GM12865 (cell line): ENCODE measurements at places on chromosomes 11 and 22.
A peak's percentile ranks its signal among the peaks of the same experiment; 100 is the strongest.

DNA sequence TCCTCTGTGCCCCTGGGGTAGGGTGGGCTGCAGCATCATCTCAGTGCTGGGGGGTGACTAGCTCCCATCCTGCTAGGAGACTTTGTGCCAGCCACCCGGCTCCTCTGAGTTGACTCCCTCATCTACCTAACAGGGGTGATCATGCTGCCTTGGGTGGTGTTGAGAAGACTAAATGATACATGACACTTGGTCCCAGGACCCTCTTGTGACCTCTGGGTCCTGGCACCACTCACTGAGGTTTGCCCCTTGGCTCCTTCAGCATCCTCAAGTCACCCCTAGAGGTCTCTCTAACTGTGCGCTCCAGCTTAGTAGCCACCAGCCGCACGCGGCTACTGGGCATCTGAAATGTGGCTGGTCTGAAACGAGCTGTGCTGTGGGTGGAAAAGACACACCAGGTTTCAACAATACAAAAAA lies 72.1 kb downstream of the LRRC32 start:
- peak; percentile 63 for DNase-seq

DNA sequence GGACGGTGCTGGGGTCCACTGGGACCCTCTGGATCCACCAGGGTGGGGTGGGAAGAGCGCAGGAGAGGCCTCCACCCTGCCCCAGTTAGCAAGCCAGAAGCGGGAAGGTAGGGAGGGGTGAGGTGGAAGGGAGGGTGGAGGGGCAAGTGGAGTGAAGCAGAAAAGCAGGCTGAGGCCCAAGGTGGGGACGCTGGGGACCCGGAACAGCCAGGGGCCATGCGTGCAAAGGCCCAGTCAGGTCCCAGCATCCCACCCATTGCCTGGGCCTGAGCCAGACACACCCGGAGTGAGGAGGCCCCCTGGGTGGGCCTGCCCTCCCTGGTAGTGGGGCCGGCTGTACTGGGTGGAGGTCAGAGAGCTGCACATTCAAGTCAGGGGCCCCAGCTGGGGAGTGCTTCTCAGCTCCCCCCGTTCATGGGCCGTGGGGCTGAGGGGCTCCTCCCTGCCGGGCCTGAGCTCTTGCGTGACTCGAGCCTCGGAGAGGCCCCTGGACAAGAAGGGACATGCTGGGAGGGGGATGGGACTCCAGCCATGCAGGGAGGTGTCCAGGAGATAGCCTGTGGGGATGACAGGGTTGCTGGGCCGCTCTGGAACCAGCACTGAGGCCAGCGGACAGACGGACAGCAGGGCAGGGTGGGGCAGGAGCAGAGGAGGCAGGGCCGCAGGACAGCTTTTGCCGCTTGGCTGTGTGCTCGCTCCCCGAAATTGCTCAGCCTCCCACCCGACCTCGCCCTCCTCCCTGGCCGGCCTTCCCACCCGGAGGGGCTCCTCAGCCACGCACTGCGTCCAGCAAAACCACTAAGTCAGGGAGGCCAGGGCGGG lies 7.7 kb downstream of the TNNT3 start:
- no peak for DNase-seq

DNA sequence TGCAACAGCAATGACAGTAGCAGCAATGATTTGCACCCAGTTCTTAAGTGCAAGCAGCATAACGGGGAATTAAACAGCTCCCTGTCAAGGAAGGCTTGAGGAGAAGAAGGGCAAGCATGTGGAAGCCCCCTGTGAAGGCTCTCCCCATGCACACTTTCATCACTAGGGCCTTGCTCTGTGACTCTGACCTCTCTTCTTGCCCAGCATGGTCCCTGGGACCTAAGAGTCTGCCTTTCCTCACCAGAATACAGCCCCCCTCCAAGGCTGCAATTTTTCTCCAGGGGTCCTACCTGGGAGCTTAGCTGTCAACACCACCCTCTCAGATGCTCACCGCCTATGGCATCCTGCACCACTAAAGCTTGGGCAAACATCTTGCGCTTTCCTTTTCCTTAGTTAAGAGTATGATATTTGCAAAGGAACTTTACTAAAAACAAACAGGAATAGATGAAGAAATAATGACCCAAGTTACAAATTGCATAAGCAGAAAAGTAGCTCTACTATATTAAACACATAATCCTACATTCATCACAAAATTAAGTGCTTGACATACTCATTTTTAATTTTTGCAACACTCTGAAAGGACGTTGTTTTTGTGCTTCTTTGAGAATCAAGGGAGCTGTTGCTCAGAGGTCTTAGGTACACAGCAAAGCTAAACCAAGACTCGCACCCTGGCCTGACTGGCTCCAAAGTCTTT lies 187.6 kb downstream of the ADAMTS15 start:
- DNase-seq = no peak

DNA sequence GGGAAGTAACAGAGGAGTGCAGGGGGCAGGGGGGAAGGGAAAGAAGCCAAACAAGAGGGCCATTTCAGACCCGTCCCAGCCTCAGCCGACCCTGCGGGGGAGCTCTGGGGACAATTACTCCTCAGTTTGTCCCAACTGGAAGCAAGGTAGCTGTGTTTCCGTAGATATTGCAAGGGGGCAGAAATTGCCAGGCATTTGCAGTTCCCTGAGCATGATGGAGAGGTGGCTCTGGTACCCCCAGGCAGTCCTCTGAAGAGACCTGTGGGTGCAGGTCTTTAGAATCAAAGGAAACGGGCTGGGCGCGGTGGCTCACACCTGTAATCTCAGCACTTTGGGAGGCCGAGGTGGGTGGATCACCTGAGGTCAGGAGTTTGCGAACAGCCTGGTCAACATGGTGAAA lies 13.8 kb upstream of the JAM3 start:
- DNase-seq = no peak

- no peak for DNase-seq
Measured at GRCh38 chr22:48102581-48102980, 1340.1 kb downstream of the TBC1D22A start.

DNA sequence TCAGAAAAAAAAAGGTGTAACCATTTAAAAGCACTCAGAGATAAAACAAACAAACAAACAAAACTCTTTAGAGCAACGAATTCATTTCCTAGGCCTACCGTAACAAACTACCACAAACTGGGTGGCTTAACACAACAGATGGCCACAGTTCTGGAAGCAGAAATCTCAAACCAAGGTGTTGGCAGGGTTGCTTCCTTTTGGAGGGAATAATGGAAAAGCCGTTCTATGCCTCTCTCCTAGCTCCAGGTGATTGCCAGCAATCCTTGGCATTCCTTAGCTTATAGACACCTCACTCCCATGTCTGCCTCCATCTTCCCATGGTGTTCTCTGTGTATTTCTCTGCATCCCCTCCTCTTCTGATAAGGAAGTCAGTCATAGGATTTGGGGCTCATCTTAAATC lies 200.4 kb downstream of the RAB38 start:
- no peak for DNase-seq
